ENCODE measurements at places on chromosomes 6 and 20. TPM values are rescaled to one million over a fixed set of nuclear protein-coding genes. Genes with fewer than 3 reads are reported as not detected.

DNA sequence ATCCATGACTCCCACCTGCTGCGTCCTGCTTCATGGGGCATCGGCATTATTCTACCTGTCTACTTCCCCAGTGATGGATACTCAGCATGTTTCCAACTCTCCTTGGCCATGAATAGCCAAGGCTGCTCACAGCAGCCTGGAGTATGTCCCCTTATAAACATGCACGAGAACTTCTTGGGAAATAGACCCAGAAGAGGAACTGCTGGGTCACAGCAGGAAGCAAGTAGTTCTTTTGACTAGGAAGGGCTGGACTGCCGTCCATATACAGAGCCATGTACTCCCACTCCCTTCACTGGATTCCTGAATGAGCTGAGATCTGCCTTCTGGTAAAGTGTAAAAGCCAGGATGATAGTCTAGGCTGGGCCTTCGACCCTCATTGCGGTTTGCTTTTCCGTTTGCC lies 106.3 kb upstream of the KCNK16 start:
- DNase-seq = no peak

DNA sequence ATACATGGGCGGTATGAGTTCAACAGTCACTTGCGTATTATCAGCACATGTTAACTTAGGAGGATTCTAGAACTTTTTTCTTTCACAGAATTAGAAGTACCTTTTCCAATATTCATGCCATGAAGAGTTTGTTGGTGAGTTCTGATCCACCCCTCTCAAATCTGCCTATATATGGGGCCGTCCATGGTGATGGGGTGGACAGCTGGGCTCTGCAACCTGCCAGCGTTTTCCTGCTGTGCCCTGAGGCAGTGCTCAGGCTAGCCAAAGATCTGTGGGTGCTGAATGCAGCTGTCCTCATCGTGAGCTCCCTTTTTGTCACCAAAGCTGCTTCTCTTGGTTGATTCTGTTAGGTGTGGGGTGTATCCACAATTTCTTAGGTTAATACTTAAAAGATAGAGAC lies 88.7 kb downstream of the THBS2 start:
- no peak for DNase-seq

DNA sequence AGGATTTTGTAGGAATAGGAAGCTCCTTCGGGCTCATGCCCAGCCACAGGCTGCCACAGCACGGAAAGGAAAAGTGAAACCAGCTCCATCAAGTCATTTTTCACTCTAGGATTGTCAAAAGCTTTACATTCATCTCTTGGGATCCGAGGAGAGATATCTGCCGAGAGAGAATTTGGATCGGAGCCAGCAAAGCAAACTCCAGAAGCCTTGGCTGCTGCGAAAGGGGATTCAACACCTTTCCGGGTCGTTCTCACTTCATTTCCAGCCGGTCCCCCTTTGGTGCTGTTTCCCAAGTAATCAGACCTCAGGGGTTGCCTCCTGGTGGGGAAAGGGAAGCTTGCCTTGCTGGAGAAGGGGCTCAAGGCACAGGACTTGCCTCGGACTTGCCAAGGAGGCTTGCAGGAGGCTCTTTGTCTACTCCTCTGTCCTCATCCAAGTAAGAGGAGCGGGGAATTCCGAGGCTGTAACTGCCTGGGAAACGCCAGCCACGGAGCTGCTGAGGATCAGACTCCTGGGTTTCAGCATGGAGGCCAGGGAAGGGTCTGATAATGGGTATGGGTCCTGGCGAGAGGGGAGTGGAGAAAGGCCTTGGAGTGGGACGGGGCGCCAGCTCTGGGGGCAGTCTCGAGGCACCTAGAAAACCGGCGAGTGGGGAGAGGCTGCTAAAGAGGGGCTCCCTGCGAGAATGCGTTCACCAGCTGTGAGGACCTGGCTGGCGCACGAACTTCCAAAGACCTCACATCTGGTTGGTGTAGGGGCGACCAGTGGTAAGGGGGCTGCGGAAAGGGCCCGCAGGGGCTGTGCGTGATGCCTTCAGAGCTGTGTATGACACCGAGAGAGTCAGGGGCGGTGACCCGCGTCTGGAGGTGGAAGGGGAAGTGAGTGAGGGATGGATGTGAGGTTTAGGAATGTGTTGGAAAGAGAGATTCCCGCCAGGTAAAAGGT lies 702 bp downstream of the ETV7 start:
- DNase-seq = no peak

ZHX3 gene
- total RNA-seq = 8.2 TPM

DNA sequence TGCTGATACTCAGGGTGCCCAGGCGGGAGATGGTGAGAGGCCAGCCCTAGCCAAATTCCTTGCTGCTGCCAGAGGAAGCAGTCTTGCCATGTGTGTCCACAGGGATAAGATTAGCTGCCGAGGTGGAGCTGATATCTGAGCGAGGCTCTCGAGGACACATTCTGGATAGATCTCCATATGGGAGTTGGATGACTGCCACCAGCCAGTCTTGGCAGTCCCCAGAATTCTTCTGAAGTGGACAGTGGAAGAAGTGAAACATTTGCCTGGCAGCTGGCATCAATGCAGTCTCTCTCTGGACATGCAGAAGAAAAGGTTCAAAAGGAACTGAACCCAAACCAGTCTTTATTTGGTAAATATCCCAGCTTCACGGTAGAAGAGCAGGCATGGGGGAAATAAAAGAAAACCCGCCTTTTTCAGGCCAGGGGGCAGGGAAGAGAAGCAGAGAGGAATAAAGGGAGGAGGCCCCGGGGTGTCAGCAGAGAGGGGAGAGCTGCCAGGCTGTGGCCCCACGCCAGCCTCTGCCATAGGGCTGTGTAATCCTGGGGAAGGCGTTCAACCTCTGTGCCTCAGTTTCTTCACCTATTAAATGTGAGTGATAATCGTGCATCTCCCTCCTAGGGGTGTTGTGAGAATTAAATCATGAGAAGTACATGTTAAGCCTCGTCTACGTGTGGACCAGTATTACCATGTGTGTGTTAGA lies 3.7 kb upstream of the FUCA2 start:
- no peak for DNase-seq

DNA sequence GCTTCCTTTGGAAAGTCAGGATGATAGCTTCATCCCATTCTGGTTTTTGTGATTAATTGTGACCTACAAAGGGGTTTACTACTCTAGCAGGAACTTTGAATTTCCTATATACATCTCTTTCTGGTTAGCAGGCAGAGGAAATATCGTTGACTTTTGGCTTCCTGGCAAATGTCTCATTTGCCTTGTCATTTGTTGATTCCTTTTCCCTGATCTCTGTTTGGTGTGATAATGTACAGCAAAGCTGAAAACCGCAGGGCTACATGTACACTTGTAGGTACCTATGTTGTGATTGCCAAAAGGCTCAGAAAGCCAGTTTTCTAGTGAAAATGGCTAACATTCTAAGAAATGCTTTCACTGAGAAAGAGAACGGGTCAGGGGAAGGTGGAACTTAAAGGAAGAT lies 44.3 kb downstream of the TOP1 start:
- DNase-seq = no peak

FGD2 gene
- total RNA-seq = 0.64 TPM

- no peak for DNase-seq
Measured at GRCh38 chr20:9838035-9838377, 870 bp downstream of the PAK5 start.

GRCh38 chr6:63661769-63662168 lies 26.2 kb downstream of the PHF3 start:
- no peak for DNase-seq

Measured in activated T-helper 2 cell treated with anti-CD3 and anti-CD28 coated beads, Interferon-gamma antibody, Interleukin-2, Interleukin-4, amounts not matched to agents 10 μg/mL and 5 μg/mL and 100 μg/mL, durations not matched to agents 14 hours and 24 hours and 36 hours (primary cell).